ENCODE measurements at places on chromosomes 7 and 10.
A peak's percentile ranks its signal among the peaks of the same experiment; 100 is the strongest.

DNA sequence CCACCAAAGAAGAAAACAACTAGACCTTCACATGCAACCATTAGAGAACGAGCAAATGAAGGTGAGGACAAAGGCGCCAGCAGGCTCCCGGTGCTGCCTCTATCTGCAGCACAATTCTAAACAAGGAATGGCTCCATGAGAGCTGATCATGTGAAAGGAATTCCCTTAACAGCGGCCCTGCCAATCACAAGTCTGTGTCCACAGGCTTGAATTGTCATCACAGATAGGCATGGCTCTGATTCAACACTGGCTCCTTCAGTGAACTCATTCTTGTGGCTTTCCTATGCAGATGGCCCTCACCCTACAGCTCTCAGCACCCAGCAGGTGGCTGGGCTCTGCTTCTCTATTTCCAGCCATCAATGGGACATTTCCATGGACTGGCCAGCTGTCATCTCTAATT is 36.2 kb downstream of the LAMB1 start:
- no peak for DNase-seq

DNA sequence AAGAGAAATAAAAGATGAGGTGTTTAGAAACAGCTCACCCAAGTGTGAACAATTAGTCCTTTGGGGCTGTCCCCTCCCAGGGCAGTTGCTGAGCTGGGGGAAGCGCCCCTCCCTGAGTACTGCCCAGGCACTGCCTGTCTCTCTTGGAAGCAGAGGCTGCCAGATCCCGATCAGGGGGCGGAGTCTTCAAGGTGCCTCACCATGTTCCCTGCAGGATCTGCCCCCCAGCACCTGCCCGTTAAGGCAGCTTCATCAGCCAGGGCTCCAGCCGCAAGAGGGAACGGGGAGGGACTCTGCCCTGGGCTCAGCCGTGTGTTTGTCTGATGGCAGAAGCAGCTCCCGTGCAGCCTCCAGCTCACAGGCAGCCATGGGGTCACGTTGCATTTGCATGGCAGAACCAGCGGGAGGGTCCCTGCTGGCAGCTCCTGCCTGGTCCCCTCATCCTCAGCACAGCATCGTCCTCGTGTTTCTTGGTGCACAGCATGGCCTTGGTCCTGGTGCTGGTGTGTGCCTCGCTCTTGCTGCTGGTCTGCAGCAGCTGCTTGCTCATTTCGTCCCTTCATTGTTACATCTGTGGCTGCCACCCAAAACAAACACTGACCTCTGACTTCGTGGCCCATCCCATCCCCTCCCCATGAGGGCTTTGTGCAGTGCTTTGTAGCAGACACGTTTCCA is 10.7 kb upstream of the DPYSL4 start:
- DNase-seq: peak; percentile 13

GRCh38 chr10:61000769-61001730 is 57.1 kb upstream of the RHOBTB1 start:
- DNase-seq: peak; percentile 75

- DNase-seq: no peak
Measured at GRCh38 chr10:62155054-62155680, 113.5 kb downstream of the RTKN2 start.

GRCh38 chr7:131827421-131827820 is 271.0 kb upstream of the PODXL start:
- no peak for DNase-seq

DNA sequence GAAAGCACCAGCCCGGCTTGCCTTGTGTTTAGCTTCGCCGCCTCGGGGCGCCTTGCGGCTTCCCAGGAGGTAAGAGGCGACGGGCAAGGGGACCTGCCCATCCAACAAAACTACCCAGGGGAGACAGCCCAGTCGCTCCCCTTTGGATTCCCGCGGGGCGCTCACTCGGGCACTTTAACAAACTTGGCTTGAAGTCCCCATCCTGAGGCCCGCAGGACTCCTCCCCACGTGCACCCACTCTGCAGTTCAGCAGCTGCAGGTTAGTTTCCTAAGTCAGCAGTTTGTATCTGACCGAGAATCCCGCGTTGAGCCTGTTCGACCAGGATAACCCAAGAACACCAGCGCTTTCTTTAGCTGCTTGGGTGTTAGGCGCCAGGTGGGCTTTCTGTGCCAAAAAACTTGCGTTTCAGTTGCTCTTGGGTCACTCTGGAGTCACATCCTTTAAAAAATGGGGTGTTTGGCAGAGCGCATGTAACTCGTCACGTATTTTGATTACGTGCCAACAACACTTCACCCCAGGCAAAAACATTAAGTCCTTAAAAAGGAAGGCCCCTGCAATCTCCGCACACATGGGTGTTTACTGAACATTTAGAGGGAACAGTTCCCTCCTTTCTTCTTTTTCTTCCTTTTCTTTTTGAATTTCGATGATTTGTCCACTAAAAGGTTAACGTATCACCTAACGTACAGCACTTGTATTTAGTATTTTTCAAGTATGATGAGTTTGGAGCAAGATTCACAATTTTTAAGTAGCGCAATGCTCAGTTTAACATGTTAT is 876 bp downstream of the DNAH11 start:
- DNase-seq: peak; percentile 66
